Neural progenitor cell (in vitro differentiated cells): ENCODE measurements at places on chromosomes 3 and 15.

DNA sequence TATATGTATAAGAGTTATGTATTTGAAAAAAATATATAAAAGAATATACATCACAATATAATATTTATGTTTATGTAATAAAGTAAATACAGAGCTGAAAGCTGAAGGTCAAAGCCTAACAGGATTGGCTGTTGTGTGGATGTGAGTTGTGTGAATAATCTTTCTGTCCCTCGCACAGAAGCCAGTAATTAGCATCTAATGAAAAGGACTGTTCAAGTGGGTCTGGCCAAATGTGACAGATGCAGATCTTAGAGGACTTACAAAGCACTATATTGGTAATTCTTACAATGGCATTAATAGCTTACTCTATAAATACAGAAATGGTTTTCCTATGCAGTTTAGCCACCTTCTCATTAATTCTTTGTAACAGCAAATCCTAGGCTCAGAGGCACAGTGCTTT, 2.4 kb downstream of the MKRN3 start:
- no peak for DNase-seq

GRCh38 chr3:28972921-28973320, 307.9 kb upstream of the RBMS3 start:
- no peak for DNase-seq

GRCh38 chr15:43525131-43525530, 7.7 kb downstream of the MAP1A start:
- DNase-seq: no peak

GRCh38 chr3:51934991-51935885, 6.5 kb downstream of the RRP9 start:
- no peak for DNase-seq

- no peak for DNase-seq
Observed at GRCh38 chr15:82315519-82316246, 33.6 kb downstream of the GOLGA6L10 start.

- DNase-seq: no peak
Observed at GRCh38 chr15:59457103-59457502, 19.1 kb downstream of the FAM81A start.

GRCh38 chr15:43275740-43276562, 9.2 kb upstream of the TGM5 start:
- no peak for DNase-seq

- DNase-seq: no peak
Observed at GRCh38 chr3:21140785-21141184, 610.2 kb downstream of the ZNF385D start.

- peak; percentile 66 for DNase-seq
Observed at GRCh38 chr15:74995779-74996765, 709 bp downstream of the SCAMP5 start.

- no peak for DNase-seq
Observed at GRCh38 chr3:49799761-49800160, at the start of gene CDHR4. Gene CDHR4, minus strand, starts transcription at chr3:49799873. Its CDS starts 61 bp downstream, at chr3:49799812.

DNA sequence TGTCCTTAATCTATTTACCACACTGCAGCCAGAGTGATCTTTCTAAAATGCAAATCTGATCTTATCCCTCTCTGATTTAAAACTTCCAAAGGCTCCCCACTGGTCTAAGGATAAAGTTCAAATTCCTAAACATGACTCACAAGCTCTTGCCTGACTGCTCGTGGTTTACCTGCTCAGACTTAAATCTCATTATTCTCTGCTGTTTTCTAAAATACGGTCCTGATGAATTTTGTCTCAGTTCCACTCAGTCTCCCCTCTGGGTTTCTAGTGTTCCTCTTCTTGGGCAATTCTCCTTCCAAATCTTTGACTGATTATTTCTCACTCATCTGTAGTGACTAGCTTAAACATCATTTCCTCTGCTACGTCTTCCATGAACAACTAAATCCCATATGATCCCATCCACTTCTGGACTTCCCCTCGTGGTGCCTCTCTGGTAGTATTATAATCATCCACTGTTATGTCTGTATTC, 108.3 kb downstream of the P3H2 start:
- peak; percentile 13 for DNase-seq

DNA sequence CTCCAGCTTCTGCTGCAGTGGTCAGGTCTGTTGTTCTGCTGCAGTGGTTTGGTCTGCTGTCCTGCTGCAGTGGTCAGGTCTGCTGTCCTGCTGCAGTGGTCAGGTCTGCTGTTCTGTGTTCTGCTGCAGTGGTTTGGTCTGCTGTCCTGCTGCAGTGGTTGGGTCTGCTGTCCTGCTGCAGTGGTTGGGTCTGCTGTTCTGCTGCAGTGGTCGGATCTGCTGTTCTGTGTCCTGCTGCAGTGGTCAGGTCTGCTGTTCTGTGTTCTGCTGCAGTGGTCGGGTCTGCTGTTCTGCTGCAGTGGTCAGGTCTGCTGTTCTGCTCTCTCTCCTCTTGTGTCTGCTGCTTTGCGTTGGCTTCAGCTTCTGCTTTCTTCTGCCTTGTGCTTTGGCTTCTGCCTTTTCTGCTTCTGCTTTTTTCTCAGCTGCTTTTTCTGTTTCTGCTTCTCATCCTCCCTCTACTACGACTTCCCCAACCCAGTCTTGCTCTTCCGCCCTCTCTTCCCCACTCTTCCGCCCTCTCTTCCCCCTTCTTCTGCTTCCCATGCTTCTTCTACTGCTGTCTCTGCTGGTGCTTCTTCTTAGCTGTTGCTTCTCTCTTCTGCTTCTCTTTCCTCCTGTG, 50.7 kb downstream of the FAM43A start:
- DNase-seq: no peak

DNA sequence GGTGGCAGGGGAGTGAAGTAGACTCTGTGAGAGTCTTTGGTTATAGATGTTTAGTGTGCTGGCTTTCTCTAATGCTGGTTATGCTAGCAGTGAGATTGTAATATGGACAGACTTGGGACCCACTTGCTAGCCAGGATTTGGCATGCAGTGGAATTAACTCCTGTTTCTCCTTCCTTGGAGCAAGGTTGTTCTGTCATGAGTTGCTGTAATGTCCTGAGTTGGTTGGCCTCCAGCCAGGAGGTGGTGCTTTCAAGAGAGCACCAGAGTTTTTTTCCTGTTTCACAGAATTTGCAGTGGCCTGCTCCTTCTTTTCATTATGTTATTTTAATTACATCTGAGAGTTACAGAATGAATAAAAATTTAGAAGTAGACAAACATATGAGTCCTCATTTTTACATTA, 88.1 kb upstream of the PXYLP1 start:
- DNase-seq: no peak

GRCh38 chr3:148450819-148451218, 246.9 kb upstream of the AGTR1 start:
- peak; percentile 14 for DNase-seq

- peak; percentile 41 for DNase-seq
Observed at GRCh38 chr3:11717768-11718636, 74.3 kb upstream of the VGLL4 start.

DNA sequence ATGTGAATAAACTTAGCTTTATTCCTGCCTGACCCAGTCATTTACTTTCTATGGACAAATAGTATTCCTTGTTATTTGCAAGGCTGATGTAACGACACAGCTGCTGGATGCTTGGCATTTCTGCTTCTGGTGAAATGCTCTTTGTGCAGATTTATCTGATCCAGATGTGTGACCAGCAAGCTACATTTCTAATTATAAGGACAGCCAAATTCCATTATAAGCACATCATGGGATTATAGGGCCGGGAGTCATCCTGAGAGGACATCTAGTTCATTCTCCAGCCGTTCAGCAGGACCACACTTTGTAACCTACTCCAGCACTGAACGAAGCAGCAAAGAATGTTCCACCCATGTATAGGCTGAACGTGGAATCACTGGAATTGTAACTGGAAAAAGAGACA, 42.9 kb downstream of the FNDC3B start:
- DNase-seq: no peak

DNA sequence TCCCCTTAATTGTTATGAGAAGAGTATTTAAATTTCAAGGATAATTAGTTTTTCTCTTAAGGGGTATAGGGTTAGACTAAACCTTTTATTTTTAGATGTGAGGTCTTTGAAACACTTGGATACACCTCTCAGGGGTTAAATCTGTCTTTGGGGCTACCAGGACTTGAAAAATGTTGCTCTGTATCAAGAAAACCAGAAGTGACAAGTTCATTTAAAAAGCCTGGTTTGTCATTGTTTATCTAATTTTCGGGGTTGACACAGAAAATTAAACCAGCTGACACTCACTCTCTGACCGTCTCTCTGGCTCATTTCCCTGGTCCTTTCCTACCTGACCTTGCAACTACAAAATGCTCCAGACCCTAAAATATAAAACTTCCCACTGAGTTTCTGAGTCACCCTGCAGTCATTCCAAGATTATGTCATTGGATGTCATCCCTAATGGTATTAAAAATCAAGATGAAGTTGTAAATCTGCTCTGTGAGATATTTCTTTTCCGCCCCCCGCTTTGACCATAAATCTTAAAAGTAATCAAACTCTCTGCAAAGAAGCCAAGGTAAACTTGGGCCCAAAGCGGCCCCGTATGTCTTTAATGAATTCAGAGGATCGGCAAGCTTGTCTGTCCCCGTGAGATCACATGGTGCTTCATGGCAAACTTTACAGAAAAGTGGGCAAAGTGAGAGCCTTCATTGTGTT, 32.9 kb upstream of the SKOR1 start:
- no peak for DNase-seq

GRCh38 chr3:50486219-50486888, 17.1 kb downstream of the CACNA2D2 start:
- DNase-seq: no peak

- DNase-seq: no peak
Observed at GRCh38 chr15:34644061-34644460, 60.6 kb upstream of the GOLGA8B start.

- no peak for DNase-seq
Observed at GRCh38 chr3:146180376-146180775, 19.4 kb upstream of the PLOD2 start.

- peak; percentile 84 for DNase-seq
Observed at GRCh38 chr3:32340039-32340438, 51.6 kb upstream of the CMTM7 start.

- no peak for DNase-seq
Observed at GRCh38 chr15:74207652-74208440, 5.3 kb upstream of the STRA6 start.

DNA sequence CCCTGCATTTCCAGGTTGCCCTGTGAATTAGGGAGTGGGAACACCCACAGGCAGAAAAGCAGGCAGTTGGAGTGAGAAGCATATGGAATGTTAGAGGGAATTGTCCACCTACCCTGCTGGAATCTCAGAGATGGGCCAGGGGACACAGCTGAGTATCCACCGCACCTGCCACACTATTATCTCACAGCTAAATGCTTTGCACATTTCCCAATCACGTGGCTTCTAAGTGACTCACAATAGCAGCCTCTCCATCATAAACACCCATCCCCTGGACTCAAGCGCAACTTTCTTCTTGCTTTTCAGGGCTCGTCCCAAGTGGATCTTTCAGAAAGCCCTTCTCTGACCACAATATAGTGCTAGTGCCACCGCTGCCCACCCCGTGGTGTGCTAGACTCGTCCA, 389.0 kb upstream of the LMCD1 start:
- DNase-seq: no peak

GRCh38 chr3:34008836-34009809, 210.7 kb downstream of the PDCD6IP start:
- peak; percentile 22 for DNase-seq

GRCh38 chr15:100468285-100468684, 60.5 kb downstream of the CERS3 start:
- DNase-seq: no peak

- DNase-seq: peak; percentile 71
Observed at GRCh38 chr15:58065445-58066041, at the start of gene ALDH1A2. Gene ALDH1A2, minus strand, starts transcription at chr15:58065711. Its CDS starts 61 bp downstream, at chr15:58065650.
